ENCODE measurements at places on chromosomes 2 and 18.

GRCh38 chr2:33121416-33121815 lies 174.7 kb downstream of the LTBP1 start:
- H3K4me1 ChIP-seq, result no peaks in the 10 kb centered on the region
- H3K27me3 ChIP-seq, result no peaks in the 10 kb centered on the region
- H3K36me3 ChIP-seq, result no peaks in the 10 kb centered on the region
- no peak for DNase-seq

GRCh38 chr2:30714811-30715709 lies 92.2 kb downstream of the CAPN13 start:
- no peak overlapping the region for H3K4me3 ChIP-seq
- DNase-seq, result no peak
- H3K27me3 ChIP-seq, result no peaks in the 10 kb centered on the region
- H3K4me1 ChIP-seq, result no peaks in the 10 kb centered on the region
- H3K36me3 ChIP-seq, result no peaks in the 10 kb centered on the region
- H3K27ac ChIP-seq, result no peak overlapping the region

GRCh38 chr18:59196161-59196725 lies 23.7 kb upstream of the GRP start:
- 0 out of 2 replicates have a peak, but pooled peaks cover 3% of the 10 kb centered on the region for H3K4me1 ChIP-seq
- no peak overlapping the region for H3K27ac ChIP-seq
- no peaks in the 10 kb centered on the region for H3K36me3 ChIP-seq
- H3K27me3 ChIP-seq, result no peaks in the 10 kb centered on the region
- no peak for DNase-seq

GRCh38 chr2:85956646-85957039 lies 67.9 kb upstream of the ST3GAL5 start:
- H3K4me1 ChIP-seq, result no peaks in the 10 kb centered on the region
- H3K27me3 ChIP-seq, result no peaks in the 10 kb centered on the region
- H3K4me3 ChIP-seq, result no peak overlapping the region
- H3K27ac ChIP-seq, result no peak overlapping the region

GRCh38 chr2:26500406-26500805 lies 22.5 kb upstream of the OTOF start:
- H3K27me3 ChIP-seq, result no peaks in the 10 kb centered on the region
- H3K27ac ChIP-seq, result no peak overlapping the region
- H3K4me1 ChIP-seq, result peaks cover 1% of the 10 kb centered on the region

DNA sequence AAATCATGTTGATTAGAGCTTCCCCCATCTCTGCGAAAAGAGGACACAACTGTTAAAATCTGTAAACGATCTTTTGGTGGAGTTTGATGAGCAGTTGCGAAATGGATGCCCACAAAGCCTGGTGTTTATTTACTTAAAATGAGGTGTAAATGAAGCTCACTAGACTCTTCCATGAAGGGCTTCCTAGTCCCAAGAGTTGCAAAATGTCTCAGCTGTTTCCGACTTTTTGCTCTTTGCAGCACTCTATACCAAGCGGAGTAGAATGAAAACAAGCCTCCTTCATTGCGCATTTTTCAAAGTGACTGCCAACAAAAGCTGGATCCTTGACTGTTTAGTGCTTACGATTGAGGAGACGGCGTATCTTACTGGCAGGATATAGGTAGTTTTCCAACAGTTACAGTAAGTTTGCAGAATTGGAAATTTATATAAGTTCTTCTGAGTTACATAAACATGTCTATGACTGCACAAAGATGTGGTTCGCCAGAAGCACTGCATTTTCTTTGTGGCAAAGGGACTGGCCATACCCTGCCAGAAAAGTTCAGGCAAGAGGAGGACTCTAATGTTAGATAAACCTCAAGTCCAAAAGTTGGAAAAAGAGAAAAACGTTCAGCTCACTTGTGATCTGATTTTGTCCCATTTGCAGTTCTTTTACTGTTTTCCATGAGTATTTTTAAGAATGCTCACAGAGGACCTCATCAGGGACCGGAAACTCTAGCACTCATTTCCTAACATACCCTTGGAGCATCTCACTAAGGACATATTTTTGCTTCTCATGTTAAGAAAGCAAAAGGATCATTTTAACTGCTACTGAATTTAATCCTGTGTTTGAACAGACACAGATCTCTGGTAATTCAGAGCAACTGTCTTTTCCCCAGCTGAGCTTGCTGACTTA lies 42.7 kb downstream of the COLEC12 start:
- no peak for DNase-seq
- no peaks in the 10 kb centered on the region for H3K36me3 ChIP-seq
- H3K4me1 ChIP-seq, result no peaks in the 10 kb centered on the region
- no peaks in the 10 kb centered on the region for H3K27me3 ChIP-seq
- no peak overlapping the region for H3K27ac ChIP-seq

DNA sequence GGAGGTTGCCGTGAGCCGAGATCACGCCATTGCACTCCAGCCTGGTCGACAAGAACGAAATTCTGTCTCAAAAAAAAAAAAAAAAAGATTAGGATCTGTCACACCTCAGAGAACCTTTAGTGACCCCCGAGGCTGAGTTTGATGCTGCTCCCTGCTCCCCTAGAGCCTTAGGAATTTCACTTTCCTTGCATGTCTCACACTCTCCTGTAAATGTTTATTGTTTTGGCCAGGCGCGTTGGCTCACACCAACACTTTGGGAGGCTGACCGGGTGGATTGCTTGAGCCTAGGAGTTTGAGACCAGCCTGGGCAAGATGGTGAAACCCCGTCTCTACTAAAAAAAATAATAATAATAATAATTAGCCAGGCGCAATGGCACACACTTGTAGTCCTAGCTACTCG lies 31.5 kb downstream of the SRSF7 start:
- no peaks in the 10 kb centered on the region for H3K27me3 ChIP-seq
- H3K4me1 ChIP-seq, result no peaks in the 10 kb centered on the region
- no peak overlapping the region for H3K27ac ChIP-seq
- no peak for DNase-seq
- H3K4me3 ChIP-seq, result no peak overlapping the region

- no peak overlapping the region for H3K4me3 ChIP-seq
- H3K4me1 ChIP-seq, result no peaks in the 10 kb centered on the region
- DNase-seq, result no peak
- no peak overlapping the region for H3K27ac ChIP-seq
These were observed 18.6 kb downstream of the ARL4C start for GRCh38 chr2:234478121-234478858.
